ENCODE measurements at places on chromosomes 2 and 18.
A peak's percentile ranks its signal among the peaks of the same experiment; 100 is the strongest.

GRCh38 chr2:120821446-120822160 lies 85.9 kb downstream of the GLI2 start:
- no peak for DNase-seq

- DNase-seq, result no peak
These were observed 29.2 kb downstream of the NIFK start for GRCh38 chr2:121707344-121707919.

DNA sequence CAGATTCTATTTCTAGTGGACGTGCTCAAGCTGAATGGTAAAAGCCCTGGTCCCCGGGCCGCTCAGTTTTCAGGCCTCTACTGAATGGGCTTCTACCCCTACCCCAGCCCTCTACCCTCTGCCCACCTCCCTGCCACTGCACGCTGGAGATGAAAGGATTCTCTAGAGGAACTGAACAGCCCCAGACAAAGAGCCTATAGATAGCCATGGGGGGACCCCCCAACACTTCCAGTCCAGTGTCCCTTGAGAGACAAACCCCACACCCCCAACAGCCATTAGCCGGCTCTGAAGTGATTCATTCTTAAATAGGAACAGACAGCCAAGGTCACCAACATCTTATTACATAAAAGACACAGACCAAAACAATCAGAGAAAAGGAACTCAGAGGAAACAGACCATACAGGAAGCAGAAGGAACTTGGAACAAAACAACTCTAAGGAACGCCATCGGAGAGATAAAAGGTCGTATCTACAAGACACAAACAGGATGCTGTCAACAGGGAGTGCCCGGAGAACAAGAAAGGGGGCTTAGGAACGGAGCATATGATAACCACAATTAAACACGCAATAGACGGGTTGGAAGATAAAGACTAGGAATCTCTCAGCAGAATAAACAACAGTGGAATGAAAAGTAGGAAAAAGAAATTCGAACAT lies 23.5 kb downstream of the TMEM37 start:
- no peak for DNase-seq

- DNase-seq, result peak; percentile 75
These were observed 595 bp downstream of the PARD6G start for GRCh38 chr18:80246445-80247392.

- DNase-seq, result no peak
These were observed 126.4 kb downstream of the CDH2 start for GRCh38 chr18:28050545-28050944.

DNA sequence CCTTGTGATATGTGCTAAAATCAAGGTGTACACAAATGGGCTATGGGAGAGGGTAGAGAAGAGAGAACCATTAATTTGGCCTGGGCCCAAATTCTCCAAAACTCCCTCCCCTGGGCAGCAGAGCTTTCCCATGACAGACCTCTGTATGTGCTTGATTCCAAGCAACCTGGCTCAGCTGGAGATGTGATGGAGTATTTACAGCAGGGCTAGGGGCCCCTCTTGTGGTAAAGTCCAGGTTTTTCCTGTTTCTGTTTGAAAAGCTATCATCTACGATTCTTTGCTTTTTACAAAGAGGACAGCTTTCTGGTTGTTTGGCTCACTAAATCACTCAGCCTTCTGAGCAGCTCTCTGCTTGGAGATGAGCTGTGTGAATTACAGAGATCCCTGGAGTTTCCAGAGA lies 40.3 kb downstream of the KCNS3 start:
- peak; percentile 25 for DNase-seq

GRCh38 chr2:241551998-241552737 lies 6.4 kb upstream of the BOK start:
- DNase-seq, result no peak

GRCh38 chr18:73579698-73580097 lies 567.9 kb downstream of the FBXO15 start:
- DNase-seq, result no peak

GRCh38 chr18:5627776-5628511 lies 84.1 kb upstream of the EPB41L3 start:
- DNase-seq, result no peak

DNA sequence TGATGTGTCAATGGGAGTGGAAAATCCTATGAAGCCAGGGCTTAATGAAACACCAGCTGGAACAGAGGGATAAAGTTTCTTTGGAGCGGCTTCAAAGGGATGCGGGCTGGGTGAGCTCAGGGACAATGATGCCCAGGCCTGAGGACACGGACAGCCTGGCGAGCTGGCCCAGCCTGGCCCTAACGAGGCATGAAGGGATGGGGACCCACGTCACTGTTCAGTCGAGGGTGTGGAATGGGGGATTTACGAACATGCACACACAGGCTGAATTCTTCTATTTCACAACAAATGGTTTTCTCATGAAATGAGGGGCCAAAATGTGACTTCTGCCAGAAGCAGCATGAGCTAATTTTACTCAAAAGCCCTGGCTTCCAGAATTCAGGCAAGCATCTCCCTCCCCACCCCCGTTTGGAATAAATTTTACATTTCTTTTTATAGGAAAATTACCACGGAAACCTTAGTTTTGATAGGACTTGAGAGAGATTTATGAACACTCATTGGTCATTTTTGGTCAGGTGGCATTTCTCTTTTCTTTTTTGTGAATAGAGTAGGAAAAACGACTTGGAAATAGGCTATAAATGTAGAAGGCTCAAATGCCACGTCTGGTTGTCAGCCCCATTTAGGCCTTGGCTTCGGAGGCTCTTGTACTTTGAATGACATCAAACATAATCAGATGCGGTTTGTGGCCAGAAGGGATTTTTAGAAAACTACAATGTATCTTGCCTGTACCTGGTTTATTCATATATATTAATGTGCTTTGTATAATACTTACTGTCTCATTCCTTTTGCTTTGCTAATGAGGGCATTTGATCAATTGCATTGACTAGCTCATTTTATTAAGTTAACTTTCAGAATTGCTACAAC lies 893.8 kb upstream of the CELF4 start:
- no peak for DNase-seq
